ENCODE measurements at places on chromosomes 1 and 21.

- DNase-seq: no peak
These were observed 12.1 kb downstream of the DNAJC16 start for GRCh38 chr1:15538771-15539170.

GRCh38 chr1:220409771-220410595, 118.0 kb upstream of the MARK1 start:
- DNase-seq: no peak

- no peak for DNase-seq
These were observed 1.8 kb upstream of the CSMD2 start for GRCh38 chr1:34166625-34167361.

DNA sequence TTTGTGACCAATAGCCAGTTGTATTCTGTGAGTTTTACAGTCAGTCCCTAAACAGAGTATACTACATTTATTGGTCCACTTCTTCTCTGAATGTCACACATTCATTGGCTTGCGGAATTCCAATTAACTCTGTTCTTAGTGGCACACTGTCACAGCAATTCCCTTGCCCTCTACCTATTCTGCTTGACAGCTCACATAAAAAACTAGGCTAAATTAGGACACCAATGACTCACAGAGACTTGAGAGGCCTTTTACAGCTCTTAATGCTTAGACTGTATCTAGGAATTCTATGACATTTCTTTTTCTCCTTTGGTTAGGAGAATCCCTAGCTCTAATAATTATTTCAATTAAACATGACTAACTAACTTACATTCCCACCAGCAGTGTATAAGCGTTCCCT, 104.1 kb downstream of the NEGR1 start:
- no peak for DNase-seq

DNA sequence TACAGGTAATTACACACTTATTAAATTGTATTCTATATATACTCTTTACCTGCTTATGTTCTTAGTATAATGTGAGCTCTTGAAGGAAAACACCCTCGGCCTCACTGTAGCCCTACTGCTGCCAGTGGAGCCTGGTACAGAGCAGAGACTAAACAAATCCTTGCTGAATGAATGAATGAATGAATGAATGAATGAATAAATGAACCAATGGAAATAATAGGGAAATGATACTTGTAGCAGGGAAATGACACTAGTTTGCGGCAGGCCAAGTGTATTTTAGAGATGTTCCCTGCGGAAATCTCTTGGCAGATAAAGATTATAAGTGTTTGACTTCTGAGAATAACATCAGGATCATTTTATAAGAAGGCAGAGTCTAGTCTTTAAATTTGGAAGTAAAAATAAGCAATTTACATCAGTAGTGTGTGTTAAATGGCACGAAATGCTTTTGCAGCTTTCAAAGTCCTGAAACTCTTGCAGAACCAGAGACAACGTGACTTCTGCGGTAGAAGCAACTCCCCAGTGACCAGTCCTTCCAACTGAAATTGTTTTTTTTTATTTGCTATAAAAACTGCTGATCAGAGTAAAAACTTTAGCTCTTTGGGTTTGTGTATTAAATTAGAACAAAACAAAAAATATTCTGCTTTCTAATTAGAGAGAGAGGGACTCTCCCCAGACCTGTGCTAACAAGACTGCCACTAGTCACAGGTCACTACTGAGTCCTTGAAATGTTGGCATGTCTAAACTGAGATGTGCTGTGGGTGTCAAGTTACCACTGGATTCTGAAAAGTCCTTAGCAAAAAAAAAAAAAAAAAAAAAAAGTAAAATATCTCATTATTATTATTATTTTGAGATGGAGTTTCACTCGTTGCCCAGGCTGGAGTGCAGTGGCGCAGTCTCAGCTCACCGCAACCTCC, 199.3 kb upstream of the MAP1LC3C start:
- no peak for DNase-seq

DNA sequence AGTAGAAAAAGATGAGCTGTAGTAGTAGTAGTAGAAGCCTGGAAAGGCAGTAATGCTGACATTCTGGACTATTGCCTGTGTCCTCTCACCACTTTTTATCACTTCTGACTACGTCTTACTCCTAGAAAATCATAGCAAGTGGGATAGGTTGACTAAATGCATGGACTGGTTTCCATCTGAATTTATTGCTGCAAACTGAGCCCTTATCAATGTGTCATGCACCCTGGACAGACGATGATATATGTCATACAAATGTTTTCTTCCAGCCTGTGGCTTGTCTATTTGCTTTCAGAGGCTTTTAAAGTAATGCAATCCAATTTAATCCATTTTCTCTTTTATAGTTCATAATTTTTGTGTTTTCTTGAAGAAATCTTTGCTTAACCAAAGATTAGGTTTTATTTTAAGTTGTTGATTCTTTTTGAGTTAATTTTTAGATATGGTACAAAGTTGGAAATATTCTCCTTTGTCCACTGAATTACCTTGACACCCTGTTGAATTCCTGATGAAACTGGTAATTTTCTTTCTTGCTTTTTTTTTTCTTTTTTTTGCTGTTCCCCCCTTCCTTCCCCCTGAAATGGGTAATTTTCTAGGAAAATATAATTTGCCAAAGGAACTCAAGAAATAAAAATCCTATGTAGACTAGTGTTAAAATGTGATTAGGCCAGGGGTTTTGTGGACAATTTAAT, 47.1 kb downstream of the PHACTR4 start:
- DNase-seq: no peak

DNA sequence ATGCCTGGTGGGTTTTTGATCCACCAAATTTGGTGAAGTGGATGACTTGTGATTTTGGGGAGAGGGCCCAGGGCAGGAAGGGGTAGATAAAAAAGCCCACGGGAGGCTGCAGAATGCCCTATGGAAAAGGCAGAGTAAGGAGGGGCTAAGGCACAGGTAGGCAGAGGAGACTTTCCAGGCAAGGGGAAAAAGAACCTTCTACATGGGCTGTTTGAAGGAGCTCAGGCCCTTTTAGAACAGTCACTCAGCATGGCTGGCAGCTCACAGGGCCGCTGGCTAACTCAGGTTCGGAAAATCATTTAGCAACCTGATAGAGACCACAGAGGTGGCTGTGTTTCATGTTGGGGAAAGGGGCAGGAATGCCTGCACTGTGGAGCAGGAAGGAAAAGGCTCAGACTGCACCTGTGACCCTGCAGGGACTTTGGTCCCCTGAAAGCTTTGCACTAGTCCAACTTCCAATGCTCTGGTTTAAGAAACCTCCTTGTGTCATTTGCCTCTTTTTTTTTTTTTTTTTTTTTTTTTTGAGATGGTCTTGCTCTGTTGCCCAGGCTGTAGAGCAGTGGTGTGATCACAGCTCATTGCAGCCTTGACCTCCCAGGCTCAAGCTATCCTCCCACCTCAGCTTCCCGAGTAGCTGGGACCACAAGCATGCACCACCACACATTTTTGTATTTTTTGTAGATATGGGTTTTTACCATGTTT, 58.5 kb upstream of the ENAH start:
- no peak for DNase-seq

DNA sequence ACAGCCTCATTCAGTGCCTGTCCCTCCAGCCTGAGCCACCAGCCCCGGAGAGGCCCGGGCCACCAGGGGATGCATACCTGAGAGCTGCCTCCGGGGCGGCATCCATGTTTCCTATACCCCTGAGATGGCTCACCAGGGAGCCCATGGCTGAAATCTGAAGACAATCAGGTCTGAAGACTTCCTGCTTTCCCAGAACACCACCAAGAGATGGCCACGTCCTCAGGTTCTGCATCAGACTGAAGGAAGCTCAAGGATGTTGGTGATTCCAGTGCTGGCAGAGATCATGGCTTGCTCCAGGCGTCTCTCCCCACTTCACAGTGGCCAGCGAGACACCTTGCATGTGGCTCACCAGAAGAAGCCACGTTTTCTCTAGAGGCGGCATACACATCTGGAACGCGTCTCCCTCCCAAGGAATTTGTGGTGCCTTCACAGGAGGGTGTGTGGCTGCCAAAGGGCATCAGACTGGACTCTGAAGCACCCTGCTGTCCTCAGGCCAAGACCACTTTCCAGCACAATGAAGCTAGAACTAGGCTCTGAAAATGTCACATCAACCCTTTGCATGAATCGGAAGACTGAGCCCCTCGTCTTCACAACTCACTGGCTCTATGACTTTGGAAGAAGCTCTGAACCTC, 170.7 kb upstream of the IRF2BP2 start:
- no peak for DNase-seq

- DNase-seq: no peak
These were observed 14.1 kb downstream of the EPHA2 start for GRCh38 chr1:16141573-16142336.

DNA sequence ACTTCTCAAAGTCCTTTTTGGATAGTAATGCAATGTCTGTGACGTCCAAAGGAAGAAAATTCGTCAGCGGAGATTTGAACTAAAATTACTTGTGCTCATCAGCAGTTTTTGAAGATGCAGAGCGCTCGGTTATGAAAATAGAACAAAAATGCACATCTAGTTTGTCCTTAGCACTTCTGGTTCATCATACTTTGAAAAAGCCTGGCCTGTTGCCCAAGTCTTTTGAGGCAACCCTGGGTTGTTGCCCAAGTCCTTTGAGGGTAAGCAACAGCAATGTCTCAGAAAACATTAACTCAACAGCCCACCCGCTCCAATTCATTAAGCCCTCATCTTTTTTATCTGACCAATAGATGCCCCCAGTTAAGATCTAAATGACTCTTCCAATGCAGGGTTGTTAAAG, 91.9 kb downstream of the HUNK start:
- no peak for DNase-seq

GRCh38 chr1:221166559-221167318, 287.5 kb downstream of the HLX start:
- DNase-seq: no peak

- DNase-seq: no peak
These were observed 39.6 kb upstream of the LDLRAP1 start for GRCh38 chr1:25503551-25504426.

- no peak for DNase-seq
These were observed 100.1 kb upstream of the S1PR1 start for GRCh38 chr1:101136739-101137138.

GRCh38 chr1:233514946-233515391, 98.9 kb upstream of the KCNK1 start:
- no peak for DNase-seq

GRCh38 chr1:79373481-79374125, 367.1 kb upstream of the ADGRL4 start:
- DNase-seq: no peak

- DNase-seq: no peak
These were observed 8.5 kb downstream of the OR10K2 start for GRCh38 chr1:158417586-158417985.

GRCh38 chr1:49060766-49061165, 284.1 kb upstream of the BEND5 start:
- no peak for DNase-seq

DNA sequence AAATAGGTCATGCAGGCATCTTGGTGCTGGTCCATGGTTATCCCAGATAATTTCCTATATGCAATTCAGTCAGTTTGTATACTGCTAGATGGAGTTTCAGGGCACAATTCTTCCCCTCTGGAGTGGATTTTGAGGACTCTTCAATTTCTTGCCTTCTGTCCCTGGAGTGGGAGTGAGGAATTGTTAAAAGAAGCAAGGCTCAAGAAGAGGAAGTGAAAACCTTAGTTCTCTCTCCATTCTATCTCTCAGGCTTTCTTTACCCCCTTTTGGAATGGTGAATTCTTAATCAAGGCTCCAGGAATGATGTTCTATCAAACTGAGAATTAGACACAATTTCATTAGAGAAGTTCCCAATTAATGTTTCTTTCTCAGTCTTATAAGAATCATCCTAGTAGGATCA, 67.1 kb downstream of the RWDD3 start:
- no peak for DNase-seq

DNA sequence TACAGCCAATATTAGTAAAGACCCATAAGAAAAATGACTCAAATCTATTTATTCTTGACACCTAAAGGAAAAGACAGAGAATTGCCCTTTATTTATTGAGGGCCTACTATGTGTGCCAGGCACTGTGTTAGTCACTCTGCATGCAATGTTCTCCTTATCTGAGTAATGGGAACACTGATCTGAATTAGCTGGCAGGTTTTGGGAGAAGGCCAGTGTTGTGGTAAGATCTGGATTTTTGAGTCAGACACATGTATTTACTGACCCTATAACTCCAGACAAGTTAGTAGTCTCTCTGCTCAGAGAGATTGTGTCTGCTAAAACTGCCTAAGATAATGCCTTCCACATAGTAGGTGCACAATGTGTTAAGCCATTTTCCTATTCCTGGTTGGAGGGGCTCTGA, 17.3 kb downstream of the LCE4A start:
- no peak for DNase-seq

DNA sequence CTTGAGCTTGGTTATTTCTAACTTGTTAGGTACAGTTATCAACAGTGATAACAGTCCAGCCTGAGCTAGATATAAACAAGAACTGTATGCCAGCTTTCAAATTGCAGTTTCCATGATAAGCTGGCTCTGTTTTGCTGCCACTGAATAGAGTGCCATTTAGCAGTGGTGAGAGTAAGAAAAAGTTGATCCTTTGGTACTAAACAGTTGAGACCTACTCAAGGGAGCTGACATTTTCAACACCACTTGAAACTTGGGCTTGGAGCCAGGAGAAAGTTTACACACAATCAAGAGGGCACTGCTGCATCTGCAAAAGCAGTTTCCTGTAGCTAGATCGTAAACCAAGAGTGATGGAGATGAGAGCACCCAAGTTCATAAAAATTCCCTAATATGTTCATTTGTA, 131.3 kb downstream of the RGS7 start:
- no peak for DNase-seq

- DNase-seq: no peak
These were observed 61.1 kb upstream of the PDE9A start for GRCh38 chr21:42592156-42592820.

- DNase-seq: no peak
These were observed 35.7 kb upstream of the COL6A1 start for GRCh38 chr21:45945868-45946210.

DNA sequence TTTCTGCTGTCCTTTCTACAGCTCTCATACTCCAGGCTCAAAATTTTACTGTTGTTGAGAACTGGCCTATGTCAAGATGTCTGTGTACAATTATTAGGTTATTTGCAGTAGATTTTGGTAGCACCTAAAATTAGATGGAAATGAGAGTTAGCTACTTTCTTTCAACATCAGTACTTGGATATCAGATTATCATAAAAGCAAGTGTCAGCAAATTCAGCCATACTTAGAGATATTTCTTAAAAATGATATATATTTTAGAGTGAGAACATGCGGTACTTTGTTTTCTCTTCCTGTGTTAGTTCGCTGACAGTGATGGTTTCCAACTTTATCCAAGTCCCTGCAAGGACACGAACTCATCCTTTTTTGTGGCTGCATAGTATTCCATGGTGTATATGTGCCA, 351.8 kb upstream of the LRRC7 start:
- no peak for DNase-seq
